ENCODE measurements at places on chromosomes 2 and 18.

DNA sequence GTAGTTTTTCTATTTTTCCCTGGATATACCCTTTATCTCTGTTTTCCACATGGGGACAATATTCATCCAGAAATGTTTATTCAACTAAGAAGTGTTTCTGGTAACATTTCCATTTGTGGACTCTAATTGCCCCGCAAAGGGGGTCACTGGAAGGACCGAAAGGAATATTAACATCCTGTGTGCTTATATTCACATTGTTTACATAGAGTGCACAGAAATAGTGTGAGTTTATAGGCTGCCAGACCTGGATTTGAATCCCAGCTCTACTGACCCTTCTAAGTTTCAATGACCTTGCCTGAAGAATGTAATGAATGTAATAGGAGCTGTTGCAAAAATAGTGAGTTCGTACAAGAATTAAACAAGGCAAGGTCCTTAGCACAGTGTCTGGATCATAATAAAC, 152.9 kb upstream of the NCKAP5 start:
- DNase-seq, result no peak

DNA sequence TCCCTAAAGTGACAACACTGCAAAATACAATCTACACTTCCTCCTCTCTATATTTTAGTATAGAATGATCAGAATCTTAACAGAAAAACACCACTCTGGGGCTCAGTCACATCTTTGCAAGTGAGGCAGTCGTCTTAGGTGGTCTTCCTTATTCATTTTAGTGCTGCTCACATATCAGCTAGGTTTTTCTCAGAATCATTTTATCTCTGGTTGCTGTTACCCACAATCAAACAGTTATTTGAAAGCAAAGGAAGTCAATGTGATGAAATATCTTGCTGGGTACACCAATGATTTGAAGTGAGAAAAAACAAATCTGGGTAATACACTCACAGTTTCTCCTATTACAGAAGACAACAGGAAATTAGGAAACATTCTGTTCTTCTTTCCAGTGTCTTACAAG, 275.2 kb downstream of the DSEL start:
- DNase-seq, result no peak

- no peak for DNase-seq
Measured at GRCh38 chr2:205139822-205140463, 542.4 kb upstream of the NRP2 start.

- no peak for DNase-seq
Measured at GRCh38 chr2:16336491-16336890, 329.1 kb downstream of the CYRIA start.

DNA sequence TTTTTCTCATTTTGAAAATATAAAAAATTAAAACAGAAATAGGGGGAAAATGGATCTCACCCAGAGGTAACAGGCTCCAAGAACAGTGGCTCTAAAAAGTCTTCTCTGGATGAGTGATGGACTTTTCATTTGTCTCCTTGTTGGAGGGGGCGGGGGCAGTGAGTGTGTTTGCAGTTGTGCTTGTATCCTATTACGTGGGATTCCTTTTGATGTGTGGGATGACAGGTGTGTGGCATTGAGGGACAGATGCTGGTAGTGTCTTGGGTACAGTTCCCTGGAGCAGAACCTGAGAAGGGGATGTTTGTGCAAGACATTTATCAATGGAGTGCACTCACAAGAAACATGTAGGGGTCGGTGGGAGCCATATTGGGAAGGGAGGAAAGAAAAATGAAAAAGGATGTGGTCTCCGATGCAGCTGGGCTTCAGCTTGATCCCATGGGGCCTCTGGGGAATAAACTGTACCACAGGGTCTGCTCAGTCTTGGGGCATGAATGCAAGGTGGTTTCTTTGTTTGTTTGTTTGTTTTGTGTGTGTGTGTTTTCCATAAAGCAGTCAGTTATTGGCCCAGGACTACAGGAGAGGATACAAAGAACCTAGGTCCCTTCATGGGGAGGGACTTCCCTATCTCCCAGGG, 120.0 kb upstream of the SLC35G4 start:
- DNase-seq, result no peak
